ENCODE measurements at places on chromosomes 16 and 17.
A peak's percentile ranks its signal among the peaks of the same experiment; 100 is the strongest.

DNA sequence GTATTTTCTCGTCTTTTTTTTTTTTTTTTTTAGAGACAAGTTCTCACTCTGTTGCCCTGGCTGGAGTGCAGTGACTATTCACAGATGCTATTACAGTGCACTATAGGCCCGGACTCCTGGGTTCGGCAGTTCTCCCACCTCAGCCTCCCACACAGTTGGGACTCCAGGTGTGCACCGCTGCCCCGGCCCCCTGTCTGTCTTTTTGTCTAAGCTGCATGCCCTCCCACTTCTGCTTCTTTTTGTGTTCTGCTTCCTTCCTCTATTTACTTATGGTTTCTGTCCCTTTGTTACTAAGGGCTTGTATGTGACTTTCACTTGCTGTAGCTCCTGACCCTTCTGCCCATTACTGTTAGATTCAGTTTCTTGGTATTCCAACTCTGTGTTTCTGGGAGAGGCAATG, 20.5 kb downstream of the SLC7A6 start:
- DNase-seq = no peak

- DNase-seq = no peak
These were observed 55.9 kb downstream of the LDHD start for GRCh38 chr16:75060723-75061122.

GRCh38 chr17:69547947-69548346, 133.4 kb downstream of the MAP2K6 start:
- no peak for DNase-seq

DNA sequence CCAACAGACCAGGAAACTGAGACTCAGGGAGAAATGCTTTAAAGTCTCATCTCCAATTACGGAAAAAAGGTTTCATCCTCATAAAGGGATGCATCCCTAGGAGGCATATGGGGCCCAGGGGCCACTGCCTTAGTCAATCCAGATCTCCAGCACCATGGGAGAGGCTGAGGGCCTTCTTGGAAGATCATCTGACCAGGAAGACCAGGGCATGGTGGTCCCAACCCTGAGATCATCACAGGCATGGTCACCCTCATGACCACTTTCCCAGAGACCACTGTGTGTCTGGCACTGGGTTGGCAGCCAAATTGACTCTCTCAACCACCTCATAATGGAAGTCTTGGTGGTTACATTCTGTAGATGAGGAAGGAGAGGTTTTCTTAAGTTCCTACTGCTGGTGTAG, 23.4 kb upstream of the CES5A start:
- no peak for DNase-seq

DNA sequence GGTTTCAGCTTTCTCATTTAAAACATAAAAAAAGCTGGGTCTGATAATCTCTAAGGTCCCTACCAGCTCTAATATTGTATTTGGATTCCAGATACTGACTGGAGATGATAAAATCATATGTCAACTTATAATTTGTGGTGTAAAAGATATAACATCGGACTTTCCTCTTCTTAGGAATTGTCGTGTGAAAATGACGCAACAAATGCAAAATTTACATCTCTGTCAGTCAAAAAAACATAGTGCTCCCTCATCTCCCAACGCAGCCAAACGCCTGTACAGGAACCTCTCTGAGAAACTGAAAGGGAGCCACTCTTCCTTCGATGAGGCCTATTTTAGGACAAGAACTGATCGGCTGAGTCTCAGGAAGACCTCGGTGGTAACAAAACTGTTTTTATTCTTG, 197.3 kb downstream of the ANKFN1 start:
- no peak for DNase-seq

GRCh38 chr17:14813649-14814370, 451.3 kb downstream of the PMP22 start:
- no peak for DNase-seq

DNA sequence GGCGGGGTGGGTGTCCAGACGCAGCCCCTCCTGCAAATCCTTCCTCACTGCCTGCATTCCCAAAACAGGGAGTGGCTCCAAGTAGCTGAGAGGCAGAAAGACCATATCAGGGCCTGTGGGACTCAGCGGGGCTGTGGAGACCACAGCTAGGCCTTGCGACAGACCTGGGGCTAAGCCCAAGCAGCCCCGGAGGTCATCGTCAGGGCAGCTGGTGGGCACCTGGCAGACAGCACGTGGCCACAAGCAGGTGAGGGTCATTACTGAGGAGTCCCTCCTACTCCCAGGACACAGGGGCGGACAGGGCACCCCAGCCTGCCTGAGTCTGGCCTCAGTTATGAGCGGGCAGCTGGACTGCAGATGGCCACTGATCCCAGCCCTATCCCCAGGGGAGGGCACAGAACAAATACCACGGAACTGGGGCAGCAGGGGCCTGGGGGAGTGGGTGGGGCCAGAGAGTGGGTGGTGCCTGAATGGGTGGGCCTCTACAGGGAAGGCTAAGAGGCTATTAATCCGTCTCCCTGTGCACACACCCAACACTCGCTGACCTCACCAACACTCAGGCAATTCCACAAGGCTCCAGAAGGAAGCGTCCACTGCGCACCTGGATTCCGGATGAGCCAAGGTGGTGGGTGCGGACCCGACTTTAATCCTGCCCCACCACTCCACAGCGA, 8.5 kb downstream of the HS3ST6 start:
- DNase-seq = no peak

GRCh38 chr16:55622930-55623561, 32.7 kb upstream of the SLC6A2 start:
- no peak for DNase-seq

DNA sequence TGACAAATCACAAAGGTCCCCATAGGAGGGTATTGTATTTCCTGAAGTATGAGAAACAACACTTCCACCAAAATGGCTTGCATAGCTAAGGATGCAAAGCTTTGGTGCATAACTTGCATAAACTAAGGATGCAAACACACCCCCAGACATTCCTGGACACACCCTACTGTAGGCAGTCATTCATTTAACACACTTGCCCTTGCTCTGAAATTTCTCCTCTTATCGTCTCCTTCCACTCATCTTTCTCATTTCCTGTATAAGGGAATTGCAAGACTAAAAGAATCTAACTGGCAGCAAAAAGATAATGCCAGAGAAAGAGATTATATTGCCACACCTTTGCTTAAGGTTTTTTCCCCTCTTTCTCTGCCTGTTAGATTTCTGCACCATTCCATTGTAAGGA, 28.3 kb downstream of the CHD9 start:
- DNase-seq = no peak

- no peak for DNase-seq
These were observed 52.5 kb downstream of the TMEM114 start for GRCh38 chr16:8537691-8538342.

DNA sequence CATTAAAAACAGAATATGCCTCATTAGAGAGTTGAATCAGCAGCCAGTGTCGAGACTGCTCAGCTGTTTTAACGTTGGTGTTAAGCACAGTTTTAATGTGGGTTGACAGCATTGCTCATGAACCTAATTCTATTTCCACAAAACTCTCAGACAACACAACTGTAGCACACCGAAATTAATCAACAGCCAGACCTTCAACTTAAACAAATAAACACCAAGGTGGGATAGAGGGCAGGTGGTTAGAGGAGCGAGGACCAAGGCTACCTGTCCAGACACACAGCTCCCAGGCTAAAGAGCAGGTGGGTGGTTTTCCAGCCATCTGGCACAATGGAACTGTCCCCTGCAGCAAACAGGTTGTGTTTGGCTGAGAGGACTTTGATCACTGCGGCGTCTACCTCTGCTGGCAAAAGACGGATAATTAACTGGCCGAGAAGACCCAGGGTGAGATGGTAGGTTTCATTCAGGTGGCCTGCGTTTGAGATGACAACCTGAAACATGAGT, 69.6 kb upstream of the ATP2A3 start:
- DNase-seq = no peak

- DNase-seq = no peak
These were observed 130.6 kb downstream of the DYNLRB2 start for GRCh38 chr16:80671281-80671849.

GRCh38 chr16:86876499-86876898, 298.1 kb downstream of the FOXL1 start:
- no peak for DNase-seq

DNA sequence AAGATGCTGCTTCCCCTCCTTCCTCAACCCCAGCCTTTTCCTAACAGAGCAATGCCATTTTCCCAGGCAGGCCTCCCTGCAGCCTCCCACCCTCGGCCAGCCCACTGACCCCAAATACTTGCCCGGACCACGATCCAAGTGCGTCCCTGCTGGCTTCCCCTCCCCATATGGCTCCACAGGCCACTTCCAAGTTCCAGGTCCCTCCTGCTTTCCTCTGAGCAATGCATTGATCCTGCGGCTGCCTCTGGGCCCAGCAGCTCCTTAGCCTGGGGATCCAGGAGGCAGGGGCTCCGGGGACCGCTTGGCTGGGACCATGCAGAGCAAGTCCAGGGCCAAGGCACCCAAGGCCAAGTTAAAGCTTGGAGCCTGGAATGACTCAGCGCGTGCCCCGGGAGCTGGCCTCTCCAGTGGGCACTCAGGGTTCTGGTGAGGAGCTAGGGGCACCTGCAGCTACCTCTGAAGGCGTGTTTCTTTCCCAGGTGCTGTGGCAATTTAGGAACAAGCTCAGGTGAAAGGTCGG, 51.9 kb upstream of the ENPP7 start:
- DNase-seq = no peak

DNA sequence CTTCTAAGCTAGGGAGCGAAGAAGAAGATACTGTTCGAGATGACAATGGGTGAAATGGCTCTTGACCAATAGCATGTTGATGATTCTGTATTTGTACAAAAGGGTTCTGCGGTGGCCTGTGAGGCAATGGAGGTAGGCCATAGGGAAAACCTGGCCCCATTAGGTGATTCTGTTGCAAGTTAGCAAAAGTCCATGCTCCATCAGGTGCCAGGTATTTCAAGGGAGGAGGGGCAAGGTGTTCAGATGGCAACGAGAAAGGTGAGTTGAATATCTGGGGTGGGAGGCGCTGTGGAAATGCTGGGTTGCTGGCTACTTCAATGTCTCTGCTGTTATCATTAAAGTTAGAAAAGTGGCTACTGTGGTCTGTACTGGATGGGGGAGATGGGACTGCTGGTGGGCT, 62.8 kb downstream of the CACNG1 start:
- no peak for DNase-seq

- no peak for DNase-seq
These were observed 19.5 kb downstream of the ZNF652 start for GRCh38 chr17:49342575-49342936.

DNA sequence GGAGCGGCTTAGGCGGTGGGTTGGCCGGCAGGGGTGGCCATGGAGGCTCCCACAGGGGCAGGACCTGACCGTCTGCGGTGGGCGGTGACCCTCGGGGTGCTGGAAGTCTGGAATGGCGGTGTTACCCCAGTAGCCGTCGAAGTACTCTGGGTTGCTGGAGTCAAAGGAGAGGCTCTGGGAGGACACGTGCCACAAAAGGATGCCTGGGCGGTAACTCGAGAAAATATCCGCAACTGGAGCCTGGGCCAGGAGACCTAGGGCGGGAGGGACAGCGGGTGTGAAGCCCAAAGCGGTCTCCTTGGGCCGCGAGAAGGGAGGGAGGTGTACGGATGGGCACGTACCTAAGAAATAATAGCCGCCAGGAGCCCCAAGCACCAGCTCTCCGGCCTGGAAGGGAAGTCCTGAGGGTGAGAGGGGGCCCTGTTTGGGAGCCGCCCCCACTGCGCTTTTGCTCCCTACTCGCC, 4.6 kb downstream of the ITGA2B start:
- no peak for DNase-seq

GRCh38 chr17:57518587-57519581, 226.2 kb downstream of the CCDC182 start:
- no peak for DNase-seq

DNA sequence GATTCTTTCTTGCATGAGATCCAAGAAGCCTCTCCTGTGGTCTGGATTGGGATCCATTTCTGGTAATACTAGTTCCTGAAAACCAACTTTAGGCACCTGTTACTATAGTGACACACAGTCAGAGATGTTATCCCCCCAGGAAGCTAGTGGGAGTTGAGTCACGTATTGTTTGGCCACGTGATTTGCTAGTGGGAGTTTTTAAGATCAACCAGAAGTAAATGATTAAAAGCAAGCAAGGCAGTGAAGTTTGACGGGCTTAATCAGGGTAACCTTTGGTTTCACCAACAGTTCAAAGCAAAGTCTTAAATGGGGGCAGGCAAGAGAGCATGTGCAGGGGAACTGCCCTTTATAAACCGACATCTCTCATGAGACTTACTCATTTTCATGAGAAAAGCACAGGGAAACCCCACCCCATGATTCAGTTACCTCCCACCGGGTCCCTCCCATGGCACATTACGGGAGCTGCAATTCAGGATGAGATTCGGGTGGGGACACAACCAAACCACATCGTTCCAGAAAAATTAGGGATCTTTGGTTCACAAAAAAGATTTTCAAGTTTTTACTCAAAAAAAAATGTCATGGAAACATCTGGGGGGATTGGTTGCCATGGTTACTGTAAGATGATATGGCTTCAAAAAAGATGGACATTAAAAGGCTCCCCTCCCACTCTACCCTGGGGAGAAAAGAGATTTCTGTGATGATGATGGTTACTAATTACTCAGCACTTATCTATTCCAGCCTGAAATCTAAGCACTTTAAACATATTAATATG, 483.1 kb upstream of the ERCC4 start:
- DNase-seq = no peak

- no peak for DNase-seq
These were observed 6.5 kb upstream of the ABR start for GRCh38 chr17:1186214-1186820.

DNA sequence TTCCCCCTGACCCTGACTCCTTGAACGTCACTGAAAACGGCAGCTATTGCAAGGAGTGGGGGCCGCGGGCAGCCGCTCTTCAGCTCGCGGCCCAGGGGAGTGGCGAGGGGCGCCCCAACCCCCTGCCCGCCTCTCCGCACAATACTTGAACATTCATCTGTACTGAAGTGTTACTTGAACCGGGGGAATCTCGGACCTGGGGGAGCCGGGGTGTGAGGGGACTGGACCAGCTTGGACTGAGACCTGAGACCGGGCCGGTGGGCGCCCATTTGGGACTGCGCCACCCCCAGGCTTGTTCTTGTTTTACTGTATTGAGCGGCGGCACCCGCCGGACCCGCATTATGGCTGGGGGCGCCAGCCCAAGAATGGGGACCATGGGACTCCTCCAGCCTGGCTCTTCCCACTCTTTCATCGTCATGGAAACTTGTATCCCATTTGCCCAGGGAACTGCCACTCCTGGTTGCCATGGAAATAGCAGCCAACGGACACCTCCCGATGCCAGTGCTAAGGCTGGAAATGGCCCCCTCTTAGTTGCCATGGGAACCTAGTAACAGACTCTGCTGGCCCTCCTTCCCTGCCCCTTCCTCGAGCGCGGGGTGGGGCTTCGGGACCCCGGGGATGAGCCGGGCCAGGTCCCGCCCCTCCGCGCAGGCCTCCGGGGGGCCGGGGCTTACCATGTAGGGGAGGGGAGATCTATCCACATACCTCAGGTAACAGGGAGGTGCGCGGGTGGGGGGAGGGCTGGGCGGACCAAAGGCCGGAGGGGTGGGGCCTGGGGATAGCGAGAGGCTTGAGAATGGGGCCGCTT, 805 bp upstream of the ORAI3 start:
- peak; percentile 83 for DNase-seq

GRCh38 chr17:78118801-78119241, 9.7 kb downstream of the TMC6 start:
- no peak for DNase-seq

Data from SK-N-MC (cell line).